ENCODE measurements at places on chromosomes 7 and 10. TPM values are rescaled to one million over a fixed set of nuclear protein-coding genes. Genes with fewer than 3 reads are reported as not detected.

DNA sequence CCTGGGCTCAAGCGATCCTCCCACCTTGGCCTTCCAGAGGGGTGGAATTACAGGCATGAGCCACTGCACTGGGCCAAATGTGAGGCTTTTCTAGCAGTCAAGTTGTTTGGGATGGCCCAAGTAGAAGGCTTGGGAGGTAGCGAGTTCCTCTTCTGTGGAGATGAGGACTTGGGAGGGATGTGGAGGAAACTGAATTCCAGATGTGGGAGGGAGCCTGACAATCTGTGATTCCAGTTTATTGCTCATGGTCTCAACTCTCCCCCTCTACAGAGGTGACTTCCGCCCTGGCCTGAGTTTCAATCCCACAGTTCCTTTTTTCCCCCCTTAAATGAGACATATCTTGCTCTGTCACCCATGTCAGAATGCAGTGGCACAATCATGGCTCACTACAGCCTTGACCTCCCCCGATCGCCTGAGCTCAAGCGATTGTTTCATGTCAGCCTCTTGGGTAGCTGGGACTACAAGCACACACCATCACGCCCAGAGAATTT is 3.4 kb downstream of the STYXL1 start:
- H3K27ac ChIP-seq: no peak overlapping the region
- no peaks in the 10 kb centered on the region for H3K36me3 ChIP-seq
- no peak for DNase-seq
- H3K4me1 ChIP-seq: peaks cover 3% of the 10 kb centered on the region

DNA sequence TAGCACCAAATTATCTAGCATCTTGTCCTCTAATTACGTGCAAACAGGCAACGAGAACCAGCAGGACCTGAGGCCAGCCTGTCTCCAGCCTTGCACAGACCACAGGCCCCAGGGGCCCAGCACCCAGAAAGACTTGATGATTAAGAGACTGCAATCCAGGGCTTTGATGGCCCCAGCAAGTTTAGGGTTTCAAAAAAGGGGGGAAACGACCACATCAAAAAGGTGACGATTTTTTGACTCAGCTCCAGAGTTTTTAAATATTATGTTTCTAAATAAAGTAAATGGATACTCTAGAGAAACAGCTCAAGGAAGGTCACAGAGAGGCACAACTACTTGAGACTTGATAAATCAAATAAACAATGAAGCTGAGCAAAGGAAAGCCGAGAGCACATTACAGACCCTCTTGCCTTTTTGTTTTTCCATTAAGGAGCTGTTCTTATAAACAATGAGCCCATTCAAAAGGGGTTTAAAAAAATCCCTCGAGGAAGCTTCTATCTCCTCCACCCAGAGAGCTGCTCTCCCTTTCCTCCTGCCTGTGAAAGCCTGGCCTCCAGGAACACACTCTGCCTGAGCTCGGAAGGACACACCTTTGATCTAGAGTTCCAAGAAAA is 44.1 kb downstream of the GLI3 start:
- DNase-seq: no peak
- no peak overlapping the region for H3K27ac ChIP-seq
- no peaks in the 10 kb centered on the region for H3K36me3 ChIP-seq
- H3K4me1 ChIP-seq: no peaks in the 10 kb centered on the region
- H3K27me3 ChIP-seq: no peaks in the 10 kb centered on the region

The PILRB gene
- polyA plus RNA-seq: 12.2 TPM

DNA sequence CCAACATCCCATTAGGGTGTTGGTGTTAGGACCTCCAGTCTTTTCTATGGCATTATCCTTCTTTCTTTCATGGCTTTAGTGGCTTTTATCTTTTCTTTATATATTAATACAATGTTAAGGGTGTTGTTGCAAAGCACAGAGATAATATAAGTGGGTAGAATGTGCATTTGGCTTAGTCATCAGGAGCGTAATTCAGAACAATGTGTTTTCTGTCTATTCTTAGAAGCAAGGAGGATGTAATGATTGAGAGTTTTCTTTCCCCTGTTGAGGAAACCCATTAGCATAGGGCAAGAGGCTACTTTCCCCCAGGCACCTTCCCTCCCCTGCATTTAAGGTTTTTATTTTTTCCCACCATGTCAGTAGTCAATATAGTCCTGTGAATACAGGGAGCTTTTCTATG is 79.7 kb downstream of the TMEM106B start:
- no peaks in the 10 kb centered on the region for H3K27me3 ChIP-seq
- no peak overlapping the region for H3K4me3 ChIP-seq
- H3K36me3 ChIP-seq: no peaks in the 10 kb centered on the region
- no peak for DNase-seq
- H3K27ac ChIP-seq: no peak overlapping the region

DNA sequence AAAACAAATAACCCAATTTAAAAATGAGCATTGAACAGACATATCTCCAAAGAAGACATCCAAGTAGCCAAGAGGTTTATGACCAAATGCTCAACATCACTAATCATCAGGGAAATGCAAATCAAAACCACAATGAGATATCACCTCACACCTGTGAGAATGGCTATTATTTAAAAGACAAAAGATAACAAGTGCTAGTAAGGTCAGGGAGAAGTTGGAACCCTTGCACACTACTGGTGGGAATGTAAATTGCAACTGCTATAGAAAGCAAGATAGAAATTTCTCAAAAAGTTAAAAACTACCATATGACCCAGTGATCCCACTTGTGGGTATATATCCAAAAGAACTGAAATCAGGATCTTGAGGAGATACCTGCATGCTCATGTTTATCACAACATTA is 49.5 kb downstream of the SGMS1 start:
- H3K36me3 ChIP-seq: no peaks in the 10 kb centered on the region
- H3K27me3 ChIP-seq: no peaks in the 10 kb centered on the region
- H3K4me3 ChIP-seq: no peak overlapping the region
- DNase-seq: no peak
- peaks cover 53% of the 10 kb centered on the region for H3K4me1 ChIP-seq
- no peak overlapping the region for H3K27ac ChIP-seq

DNA sequence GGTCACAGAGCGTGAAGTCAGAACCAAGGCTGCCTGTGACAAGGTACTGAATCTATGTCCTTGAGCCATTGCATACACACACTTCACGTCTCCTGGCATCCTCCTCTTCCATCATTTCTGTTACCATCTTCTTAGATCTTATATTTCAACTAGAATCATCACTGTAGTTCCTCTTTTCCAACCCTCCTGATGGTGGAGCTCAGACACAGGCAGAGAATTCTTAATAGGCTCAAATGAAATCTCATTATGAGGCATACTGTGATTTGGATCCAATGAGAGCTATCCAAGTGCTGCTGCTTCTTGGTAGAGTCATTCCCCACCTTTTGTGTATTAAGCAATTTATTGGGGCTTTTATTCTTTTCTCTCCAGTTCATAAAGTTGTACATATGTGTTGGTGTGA is 113.2 kb downstream of the CALCR start:
- no peak for DNase-seq
- no peaks in the 10 kb centered on the region for H3K4me1 ChIP-seq

- DNase-seq: no peak
- no peaks in the 10 kb centered on the region for H3K27me3 ChIP-seq
- peaks cover 12% of the 10 kb centered on the region for H3K4me1 ChIP-seq
- no peak overlapping the region for H3K4me3 ChIP-seq
- H3K36me3 ChIP-seq: no peaks in the 10 kb centered on the region
These were observed 10.1 kb downstream of the CFTR start for GRCh38 chr7:117489911-117490310.

DNA sequence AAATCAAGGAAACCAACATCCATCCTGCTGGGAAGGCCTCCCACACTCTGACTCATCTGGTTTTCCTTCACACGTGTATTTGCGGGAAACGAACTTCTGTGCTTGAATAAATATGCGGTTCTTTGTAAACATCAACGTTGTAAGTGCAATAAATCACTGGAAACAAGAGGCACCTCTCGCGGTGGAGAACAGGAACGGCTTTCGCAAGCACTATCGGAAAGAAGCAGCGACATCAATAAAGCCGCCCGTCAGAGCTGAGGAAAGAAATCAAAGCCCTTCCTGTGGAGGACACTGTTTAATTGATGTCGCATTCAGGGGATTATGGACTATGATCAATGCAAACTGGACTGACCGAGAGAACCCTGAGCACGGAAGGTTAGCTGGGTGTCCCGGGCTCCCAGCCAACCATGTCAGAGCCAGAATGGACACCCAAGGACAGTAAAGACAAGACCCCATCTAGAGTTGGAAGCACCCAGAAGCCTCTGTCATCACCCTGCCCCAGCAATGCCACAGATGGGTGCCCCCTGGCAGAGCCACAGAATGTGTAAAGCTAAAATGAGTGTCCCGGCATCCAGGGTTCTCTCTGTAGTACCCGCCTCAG is 37.6 kb downstream of the OAT start:
- no peaks in the 10 kb centered on the region for H3K36me3 ChIP-seq
- no peak overlapping the region for H3K27ac ChIP-seq
- H3K4me3 ChIP-seq: no peak overlapping the region
- DNase-seq: no peak
- H3K4me1 ChIP-seq: peaks cover 5% of the 10 kb centered on the region
- H3K27me3 ChIP-seq: no peaks in the 10 kb centered on the region

- no peaks in the 10 kb centered on the region for H3K4me1 ChIP-seq
- H3K4me3 ChIP-seq: no peak overlapping the region
- H3K27ac ChIP-seq: no peak overlapping the region
These were observed 21.3 kb downstream of the HBP1 start for GRCh38 chr7:107190090-107190489.

DNA sequence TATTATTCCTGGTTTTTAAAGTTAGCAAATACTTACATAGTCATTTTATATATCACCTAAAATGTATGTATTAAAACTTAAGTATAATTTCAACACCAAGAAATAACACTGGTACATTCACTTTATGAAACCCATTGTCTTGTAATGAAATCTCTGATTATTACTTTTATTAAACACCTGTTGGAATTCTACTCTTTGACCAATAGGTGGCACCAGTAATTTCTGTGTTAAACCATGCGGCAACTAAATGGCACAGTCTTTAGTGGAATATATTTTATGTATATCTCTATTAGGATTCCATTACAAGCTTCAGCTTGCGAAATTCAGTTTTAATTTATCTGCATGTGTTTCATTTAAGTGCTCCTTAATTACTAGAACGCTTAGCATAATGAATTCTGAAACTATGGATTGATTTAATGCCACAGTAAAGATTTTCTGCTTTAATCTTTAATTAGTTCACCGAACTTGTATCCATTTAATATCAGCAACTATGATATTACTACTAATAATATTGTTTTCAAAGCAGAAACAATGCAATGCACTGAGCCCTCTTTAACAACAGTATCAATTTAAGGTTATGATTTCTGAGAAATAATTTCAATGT is 181.3 kb downstream of the MAGI2 start:
- DNase-seq: no peak
- no peak overlapping the region for H3K4me3 ChIP-seq
- no peaks in the 10 kb centered on the region for H3K4me1 ChIP-seq
- H3K27me3 ChIP-seq: no peaks in the 10 kb centered on the region
- H3K36me3 ChIP-seq: no peaks in the 10 kb centered on the region

- H3K27ac ChIP-seq: no peak overlapping the region
- DNase-seq: no peak
- no peaks in the 10 kb centered on the region for H3K4me1 ChIP-seq
- no peaks in the 10 kb centered on the region for H3K27me3 ChIP-seq
- H3K4me3 ChIP-seq: no peak overlapping the region
These were observed 10.7 kb downstream of the DNA2 start for GRCh38 chr10:68461032-68461431.

DNA sequence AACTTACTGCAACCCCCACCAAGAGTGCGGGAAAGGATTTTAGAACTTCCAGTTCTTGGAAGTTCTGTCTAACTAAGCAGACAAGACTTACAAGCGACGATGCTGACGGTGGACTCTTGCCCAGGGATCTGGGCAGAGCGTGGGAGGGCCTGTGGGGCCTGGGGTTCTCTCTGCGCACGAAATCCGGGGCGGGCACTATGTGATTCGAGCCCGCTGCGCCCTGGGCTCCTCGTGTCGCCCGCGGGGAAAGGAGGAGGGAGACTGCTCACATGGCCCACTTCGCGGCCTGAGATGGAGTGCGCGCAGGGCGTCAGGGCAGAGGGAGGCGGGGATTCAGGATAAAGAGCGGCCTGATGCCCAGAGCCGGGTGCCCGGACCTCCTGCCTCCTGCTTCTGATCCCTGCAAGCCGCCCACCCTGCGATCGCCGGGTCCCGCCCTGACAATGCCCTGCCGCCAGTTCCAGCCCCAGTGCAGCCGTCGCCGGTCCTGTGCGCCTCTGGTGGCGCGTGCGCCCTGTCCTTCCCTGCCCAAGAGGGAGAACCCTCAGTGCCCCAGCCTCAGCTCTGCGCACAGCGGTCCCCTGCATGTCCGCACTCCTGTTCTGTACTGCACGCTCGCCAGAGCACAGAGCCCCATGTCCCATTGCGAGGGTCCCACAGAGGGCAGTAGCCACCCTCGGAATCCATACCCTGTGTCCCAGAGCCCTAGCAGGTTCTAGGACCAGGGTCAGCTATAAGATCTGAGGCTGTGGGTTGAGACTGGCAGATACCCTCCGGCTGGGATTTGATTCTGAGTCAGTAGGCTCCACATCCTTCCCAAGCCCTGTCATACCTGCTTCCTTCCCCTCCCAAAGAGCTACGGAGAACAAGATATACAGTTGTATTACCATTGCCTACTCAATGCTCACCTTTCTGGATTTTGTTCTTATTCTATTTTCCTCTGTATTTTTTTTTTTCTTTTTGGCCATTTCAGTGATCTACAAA is 99.4 kb upstream of the TMEM106B start:
- H3K4me1 ChIP-seq: no peaks in the 10 kb centered on the region
- H3K27me3 ChIP-seq: peaks cover 5% of the 10 kb centered on the region
- H3K4me3 ChIP-seq: no peak overlapping the region
- H3K36me3 ChIP-seq: no peaks in the 10 kb centered on the region

The HELLS gene
- 1.2 TPM for polyA plus RNA-seq

The TRPV5 gene
- polyA plus RNA-seq: not detected

The ELN gene
- 10.6 TPM for polyA plus RNA-seq

Data from liver (tissue), 10 donors.